ENCODE measurements at places on chromosomes 11 and 22. TPM values are rescaled to one million over a fixed set of nuclear protein-coding genes. Genes with fewer than 3 reads are reported as not detected.

DNA sequence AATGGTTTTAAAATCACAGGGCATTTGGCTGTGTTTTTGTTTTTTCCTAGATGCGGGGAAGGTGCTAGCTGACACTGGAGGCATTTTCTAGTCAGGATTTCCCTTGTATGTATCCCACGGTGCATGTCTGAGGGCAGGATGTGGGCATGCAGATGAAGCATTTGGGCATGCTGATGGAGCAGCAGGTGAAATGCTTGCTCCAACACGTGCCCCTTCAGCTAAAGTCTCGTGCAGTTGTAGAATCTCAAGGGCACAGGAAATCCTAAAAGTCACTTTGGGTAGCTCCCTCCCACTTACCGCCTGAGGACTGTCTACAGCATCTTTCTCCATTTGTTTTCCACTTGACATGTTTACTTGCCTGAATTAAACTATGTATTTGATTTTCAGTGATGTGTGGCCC, 429.4 kb upstream of the B3GAT1 start:
- no peak for DNase-seq

The KDM4E gene
- total RNA-seq: not detected

GRCh38 chr11:65615950-65616574, 486 bp downstream of the PCNX3 start:
- DNase-seq: no peak

DNA sequence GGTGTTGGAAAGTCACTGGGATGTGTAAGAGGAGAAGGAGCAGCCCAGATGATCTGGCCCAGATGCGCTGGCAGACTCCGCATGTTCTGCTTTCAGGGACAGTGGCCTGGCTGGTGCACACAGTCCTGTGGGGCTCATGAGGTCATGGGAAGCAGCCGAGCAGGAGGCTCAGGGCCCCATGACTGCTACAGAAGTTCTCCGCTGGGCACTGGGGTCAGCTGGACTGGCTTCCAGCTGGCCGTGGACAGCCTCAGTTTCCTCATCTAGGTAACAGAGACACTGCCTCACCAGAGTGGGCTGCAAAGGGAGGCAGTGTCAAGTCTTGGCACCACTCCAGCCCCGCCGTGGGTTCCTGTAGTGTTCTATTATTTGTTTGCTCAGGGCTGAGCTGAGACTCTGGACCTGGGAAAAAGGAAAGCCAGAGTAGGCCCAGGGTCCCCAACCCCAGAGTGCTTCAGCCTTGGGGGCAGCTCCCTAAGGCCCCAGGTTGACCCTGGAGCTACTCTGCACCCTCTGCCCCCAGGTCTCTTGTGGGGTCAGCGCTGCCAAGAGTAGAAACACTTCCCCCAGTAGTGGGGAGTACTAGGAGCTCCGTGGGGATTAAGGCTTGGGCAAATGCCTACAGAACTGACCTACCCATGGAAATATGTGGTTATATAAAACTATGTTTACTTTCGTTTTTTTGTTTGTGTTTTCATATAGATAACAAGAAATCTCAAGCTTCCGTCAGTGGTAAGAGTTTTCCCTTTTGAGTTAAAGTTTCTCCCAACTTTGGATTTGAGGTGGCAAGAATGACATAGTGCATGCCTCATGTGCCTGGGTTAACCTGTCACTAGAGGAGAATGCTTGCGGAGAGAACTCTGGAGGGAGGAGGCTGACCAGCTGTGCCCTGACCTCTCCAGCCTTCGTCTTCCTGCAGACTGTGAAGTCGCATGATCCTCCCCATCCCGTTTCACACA, 45.3 kb downstream of the MED15 start:
- DNase-seq: peak; percentile 73

DNA sequence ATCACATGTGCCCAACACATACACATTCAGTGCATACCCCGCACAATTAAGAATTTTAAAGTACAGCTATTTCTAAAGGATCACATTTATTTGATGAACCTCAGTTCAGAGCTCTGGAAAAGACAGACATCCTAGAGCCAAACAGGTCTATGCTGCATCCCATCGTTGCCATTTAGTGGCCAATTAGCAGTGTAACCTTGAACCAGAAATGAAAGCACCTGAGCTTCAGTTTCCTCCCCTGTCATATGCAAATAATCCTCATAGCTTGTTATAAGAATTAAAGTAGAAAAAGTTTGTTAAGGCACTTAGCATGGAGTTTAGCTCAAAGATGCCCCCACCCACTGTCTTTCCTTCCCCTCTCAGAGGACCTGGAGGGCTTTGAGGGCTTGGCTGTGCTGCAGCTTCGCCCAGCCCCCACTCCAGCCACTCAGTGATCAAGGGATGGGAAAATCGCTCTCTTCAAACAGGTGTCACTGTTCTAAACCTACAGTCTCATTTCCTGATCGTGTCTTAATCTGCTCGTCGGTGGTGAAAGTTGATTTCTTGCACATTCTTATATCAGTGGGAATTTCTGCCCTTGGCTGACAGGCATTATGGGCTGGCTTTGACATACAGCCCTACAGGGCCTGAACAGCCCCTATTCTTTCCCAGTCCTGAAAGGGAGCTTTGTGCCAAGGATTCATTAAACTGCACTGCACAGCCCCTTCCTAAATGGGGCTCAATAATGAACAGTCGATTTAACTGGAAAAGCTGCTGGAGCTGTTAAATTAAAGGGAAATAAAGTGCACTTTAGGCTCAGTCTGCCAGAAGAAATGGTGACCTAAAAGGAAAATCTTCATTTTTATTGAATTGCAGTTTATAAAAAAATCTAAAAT, 23.3 kb upstream of the FAM181B start:
- DNase-seq: no peak

The H19 gene
- total RNA-seq: 130 TPM

GRCh38 chr22:41478891-41479521, 10.1 kb downstream of the ACO2 start:
- no peak for DNase-seq

DNA sequence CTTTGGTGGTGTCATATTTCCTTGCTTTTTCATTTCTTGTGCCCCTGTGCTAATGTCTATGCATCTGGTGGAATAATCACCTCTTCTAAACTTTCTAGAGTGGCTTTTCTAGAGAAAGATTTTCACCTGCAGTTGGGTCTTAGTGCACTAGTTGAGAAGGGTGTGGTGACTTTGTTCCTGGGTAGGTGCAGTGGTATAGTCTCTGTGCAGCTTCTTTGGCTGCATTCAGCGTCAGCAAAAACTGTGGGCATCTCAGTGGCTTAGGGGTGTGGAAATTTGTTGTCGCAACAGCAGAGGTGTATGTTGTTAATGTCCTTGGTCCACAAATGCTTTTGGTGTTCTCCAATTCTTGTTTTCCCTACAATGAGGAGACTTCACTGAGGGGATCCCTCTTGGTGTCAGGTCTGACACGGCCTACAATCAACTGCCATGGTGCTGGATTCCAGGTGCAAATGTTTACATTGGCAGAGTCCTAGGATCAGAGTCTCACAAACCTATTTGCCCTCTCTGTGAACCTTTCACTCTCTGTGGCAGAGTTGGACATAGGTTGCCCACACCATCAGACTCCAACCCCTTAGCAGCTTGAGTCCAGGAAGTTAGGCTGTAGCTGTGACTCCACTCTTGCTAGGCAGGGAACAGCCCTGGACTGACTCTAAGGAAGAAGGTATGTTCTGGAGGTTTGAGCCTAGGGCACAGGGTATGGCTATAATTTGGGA, 48.8 kb downstream of the GDPD4 start:
- DNase-seq: no peak

GRCh38 chr22:38033522-38034277, 23.5 kb upstream of the PICK1 start:
- no peak for DNase-seq

DNA sequence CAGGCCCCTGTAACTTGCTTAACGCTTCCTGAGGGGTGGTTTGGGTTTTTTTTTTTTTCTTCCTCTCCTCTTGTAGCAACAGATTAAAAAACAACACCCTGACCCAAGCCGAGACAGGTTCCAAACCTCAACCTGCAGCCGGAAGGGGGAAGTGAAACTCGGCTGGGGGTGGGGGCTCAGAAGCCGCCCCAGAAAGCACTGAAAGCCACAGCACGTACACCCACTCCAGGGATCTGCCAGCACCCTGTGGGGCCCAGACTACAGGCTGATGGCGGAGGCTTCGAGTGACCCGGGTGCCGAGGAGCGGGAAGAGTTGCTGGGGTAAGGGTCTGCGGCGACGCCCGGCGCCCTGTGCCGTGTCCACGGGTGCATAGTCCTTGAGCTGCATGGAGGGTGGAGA, at the start of gene LSP1:
Gene LSP1 (plus strand): TSS at position 208 of the 400 bp plus-strand sequence. CDS start 61 bp downstream, at position 269.
- no peak for DNase-seq

DNA sequence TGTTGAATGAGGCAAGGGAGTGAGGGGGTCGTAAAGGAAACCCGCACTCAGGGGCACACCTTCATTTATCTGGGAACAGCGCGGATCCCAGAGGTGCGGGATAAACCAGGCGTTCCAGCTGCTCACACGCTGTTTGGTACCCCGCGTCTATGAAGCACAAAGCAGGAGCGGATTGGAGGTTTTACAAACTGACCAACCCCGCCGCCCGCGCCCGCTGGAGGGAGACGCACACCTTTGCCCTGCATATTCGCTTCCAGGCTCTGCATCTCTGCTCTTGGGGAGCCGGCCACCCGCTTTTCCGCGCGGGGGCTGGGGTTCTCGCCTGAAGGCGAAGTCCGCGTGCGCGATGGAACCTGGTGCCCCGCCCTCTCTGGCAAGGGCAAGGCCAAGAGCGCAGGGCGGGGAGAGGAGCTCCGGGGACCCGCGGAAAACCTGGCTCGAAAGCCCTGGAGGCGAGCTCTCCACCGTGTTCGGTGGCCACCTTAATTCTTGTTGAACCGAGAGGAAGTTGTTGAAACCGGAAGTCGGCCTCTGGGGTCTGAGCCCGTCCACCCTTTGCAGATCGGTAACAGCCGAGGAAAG, 6.8 kb upstream of the ALX4 start:
- no peak for DNase-seq

The OR5P2 gene
- 5.6 TPM for total RNA-seq

The CCDC89 gene
- total RNA-seq: 2.5 TPM

DNA sequence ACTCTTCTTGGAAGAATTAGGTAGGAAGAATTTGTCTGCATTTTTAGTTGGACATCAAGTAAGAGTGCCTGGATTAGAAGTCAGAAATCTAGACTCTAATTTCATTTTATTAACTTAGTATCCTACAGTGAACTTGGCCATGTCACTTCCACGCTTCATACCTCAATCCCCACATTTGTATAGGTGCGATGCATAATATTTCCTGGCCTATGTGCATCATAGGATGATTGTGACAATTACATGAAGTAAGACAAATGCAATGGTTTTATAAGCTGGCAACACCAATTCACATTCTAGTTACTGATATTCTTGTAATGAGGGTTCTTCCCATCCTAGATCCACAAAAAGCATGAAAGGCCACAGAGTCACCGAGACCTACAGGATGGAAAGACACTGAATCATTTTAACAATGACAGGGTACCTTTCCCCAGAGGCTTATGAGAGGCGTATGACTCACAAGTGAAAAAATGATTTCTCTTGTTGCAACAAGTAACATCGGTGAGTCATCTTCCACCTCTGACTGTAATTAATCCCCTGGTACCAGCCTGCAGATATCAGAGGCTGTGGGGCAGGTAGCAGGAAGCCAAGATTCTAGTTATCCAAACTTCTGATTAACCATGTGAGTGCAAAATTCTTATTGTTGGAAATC, 56.0 kb upstream of the OR5AK2 start:
- DNase-seq: peak; percentile 49

DNA sequence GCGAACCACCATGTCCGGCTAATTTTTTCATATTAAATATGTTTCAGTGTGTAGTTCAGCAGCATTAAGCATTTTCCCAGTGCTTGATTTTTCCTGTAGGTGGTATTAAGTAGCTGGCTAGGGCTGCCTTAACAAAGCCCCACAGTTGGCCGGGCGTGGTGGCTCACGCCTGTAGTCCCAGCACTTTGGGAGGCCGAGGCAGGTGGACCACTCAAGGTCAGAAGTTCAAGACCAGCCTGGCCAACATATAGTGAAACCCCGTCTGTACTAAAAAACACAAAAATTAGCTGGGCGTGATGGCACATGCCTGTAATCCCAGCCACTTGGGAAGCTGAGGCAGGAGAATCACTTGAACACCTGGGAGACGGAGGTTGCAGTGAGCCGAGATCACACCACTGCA, 33.5 kb upstream of the TOLLIP start:
- peak; percentile 29 for DNase-seq

DNA sequence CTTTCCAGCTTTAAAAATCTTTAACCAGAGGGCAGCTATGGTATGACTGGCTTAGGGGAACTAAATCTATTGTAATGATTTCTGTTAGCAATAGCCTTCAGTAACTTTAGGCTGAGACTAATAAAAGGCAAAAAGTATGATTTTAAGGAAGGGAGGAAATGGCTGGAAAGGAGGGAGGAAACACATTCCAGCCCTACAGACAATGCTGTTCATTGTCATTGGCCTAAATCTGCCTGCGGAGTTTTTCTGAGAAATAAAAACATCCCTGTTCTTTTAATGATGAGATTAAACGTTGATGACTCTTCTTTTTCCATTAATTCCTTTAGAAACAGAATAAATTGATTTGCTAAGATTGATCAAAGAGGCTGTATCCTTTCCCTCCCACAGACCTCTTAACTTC, 99.6 kb upstream of the GRAMD1B start:
- DNase-seq: no peak

- no peak for DNase-seq
Measured at GRCh38 chr11:133977067-133977677, 20.4 kb upstream of the IGSF9B start.

- DNase-seq: no peak
Measured at GRCh38 chr11:123590296-123590912, 64.0 kb downstream of the SCN3B start.

DNA sequence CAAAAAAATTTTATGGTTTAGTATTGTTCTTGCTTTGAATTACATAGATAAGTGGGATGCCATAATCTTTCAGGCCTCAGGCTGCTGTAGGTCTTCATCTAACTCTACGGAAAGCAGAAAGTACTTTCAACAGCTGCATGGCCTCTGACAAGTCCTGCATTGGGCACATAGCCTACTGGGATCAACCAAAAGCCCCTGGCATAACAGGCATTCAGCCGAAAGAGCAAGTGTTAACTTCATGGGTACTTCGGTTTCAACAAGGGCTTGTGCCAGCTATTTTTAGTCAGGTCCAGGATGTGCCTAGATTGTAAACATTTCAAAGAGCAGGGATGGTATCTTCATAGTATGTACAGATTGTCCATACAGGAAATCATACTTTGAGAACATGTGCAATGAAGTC, 3.1 kb downstream of the SLN start:
- DNase-seq: no peak

All from ureter (tissue), 1 donor.